Hepatocyte (in vitro differentiated cells): ENCODE measurements at places on chromosomes 4 and X. TPM values are rescaled to one million over a fixed set of nuclear protein-coding genes. Genes with fewer than 3 reads are reported as not detected.

Gene LAS1L
- polyA plus RNA-seq: 22.3 and 26.0 TPM in 2 replicates

Gene RNF212
- polyA plus RNA-seq: 8.4 and 12.0 TPM in 2 replicates

DNA sequence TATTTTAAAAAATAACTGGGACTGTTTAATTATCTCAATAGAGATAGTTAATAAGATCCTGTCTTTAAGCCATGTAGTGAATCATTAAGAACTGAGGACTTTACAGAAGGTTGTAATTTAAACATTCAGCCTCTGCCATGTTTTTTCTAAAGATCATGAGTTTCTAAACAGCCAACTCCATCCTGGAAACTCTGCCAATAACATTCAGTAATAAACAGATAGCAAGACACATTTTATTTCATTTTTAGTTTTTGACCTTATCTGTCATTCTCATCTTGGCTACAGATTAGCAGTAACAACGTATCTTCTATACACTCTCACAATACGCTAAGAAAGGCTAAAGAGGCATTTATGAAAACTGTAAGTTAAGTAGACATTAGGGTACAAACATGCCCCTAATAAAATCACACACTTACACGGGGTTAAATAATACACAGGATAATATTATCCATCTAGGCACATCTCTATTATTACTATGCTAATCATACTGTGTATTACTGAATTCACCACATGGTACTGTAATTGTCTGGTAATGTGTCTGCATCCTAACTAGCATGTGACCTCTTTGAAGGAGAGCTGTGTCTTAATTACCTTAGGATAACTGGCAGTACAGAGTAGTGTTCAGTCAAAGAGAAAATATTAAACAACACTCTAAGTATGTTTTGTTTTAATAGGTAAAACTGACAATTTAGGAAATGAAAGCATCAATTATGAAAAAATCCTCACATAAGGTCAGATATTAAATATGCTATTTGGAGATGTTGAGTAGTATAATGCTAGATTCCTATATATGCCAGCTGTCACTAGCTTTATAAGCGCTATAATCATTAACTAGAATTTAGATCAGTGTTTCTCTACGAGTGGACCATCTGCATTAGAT lies 122.4 kb upstream of the NAP1L5 start:
- no peak for DNase-seq

GRCh38 chr4:24322511-24322910 lies 261.8 kb downstream of the DHX15 start:
- DNase-seq: no peak

- no peak for DNase-seq
Observed at GRCh38 chrX:115214605-115215004, 19.3 kb downstream of the LRCH2 start.

DNA sequence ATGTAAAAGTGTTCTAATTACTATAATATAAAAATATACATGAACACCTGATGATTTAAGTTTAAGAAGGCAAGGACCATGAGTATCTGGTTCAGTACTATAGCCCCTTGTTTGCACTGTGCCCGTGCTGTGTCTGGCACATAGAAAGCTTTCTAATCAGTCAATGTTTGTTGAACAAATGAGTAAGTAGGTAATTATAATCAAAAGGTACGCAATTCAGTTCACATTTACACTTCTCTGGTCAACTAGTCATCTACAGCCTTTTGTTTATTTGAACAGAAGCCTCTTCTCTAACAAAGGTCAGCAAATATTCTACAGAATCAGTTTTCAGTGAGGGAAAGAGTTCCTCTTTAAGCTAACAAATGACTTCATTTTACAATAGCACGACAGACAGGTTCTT lies 523.3 kb downstream of the SMARCA1 start:
- no peak for DNase-seq

- no peak for DNase-seq
Observed at GRCh38 chr4:15065516-15065915, 63.2 kb downstream of the CPEB2 start.

DNA sequence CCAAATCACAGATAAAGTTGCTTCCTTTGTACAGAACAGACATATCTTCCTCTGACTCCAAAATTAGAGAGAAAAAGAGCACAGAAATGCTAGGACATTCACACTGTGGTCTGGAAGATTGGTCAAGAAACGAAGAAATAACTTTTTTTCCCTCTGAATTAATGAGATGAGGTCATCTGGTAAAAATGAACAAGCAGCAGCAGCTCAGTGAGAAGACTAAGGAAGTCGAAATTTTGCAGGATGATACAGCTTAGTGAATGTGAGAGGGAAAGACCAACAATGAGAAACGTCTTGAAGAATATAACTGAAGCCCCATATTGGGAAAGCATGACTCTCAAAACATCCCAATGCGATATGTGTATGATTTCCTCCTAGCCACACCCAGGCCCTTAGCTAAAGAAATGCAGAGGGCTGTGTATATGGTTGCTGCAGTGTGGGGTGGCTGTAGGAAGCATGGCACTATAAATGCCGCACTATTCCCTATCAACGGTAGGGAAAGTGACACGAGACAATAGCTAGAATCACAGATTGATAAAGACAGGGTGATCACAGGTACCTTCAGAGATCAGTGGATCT lies 208.6 kb downstream of the VEGFC start:
- no peak for DNase-seq

GRCh38 chrX:130770615-130771014 lies 132.4 kb downstream of the ENOX2 start:
- DNase-seq: no peak
